ENCODE measurements at places on chromosomes 12 and 14.

DNA sequence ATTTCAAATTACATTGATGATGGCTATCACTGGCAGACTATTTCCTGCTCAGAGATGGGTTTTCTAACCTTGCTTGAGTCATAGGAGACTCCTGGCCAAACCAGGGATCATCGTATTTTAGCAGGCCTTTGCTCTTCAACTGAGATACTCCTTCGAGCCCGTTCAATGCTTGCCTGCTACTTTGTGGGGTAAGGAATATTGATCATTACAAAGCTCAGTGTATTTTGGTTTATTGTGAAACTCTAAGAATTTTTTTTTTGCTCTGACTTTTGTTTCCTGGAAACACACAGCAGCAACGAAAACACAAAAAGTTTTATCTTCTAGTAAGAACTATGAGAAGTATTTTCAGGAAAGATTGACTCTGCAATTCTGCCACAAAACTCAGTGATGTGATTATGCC lies 4.1 kb downstream of the GPRC5D start:
- DNase-seq = no peak

GRCh38 chr12:105820429-105821125 lies 318.2 kb downstream of the NUAK1 start:
- DNase-seq = no peak

GRCh38 chr14:37399517-37399916 lies 195.5 kb downstream of the FOXA1 start:
- no peak for DNase-seq

- DNase-seq = no peak
These were observed 43.3 kb upstream of the MBIP start for GRCh38 chr14:36363704-36364103.

- no peak for DNase-seq
These were observed 114.5 kb downstream of the HMGA2 start for GRCh38 chr12:65938807-65939206.

- DNase-seq = no peak
These were observed 17.9 kb upstream of the AQP2 start for GRCh38 chr12:49932533-49933130.

DNA sequence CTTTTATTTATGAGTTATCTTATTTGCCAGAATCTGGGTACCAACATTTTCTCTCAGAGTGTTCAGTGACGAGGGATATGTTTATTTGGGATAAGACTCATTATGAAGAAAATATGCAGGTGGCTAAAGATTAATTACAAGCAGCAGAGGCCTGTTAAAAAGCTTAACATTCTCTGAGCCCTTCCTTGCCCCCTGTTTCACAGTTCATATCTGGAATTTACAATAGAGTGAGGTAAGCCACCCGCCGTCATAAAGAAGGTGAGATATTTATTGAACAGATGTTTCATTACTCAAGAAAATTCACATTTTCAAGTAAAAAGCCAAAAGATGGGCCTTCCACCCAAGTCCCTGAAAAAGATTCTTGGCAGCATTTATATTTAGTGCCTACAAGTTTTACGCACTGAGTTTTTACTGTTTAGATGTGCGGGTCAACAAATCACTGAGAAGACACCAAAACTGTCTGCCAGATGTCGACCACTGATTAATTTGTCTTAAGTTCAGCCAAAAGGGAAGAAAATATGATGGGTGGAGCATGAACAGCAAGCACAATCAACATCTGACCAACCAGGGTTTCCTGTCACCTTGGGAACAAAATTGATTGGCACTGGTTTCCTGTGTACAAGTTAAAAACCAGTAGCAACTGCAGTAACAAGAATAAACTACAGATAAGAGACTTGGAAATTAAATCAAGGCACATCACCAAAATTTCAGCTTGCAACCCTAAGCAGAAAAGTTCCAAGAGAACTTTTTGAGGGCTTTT lies 85.5 kb upstream of the PTPRB start:
- peak; percentile 84 for DNase-seq

DNA sequence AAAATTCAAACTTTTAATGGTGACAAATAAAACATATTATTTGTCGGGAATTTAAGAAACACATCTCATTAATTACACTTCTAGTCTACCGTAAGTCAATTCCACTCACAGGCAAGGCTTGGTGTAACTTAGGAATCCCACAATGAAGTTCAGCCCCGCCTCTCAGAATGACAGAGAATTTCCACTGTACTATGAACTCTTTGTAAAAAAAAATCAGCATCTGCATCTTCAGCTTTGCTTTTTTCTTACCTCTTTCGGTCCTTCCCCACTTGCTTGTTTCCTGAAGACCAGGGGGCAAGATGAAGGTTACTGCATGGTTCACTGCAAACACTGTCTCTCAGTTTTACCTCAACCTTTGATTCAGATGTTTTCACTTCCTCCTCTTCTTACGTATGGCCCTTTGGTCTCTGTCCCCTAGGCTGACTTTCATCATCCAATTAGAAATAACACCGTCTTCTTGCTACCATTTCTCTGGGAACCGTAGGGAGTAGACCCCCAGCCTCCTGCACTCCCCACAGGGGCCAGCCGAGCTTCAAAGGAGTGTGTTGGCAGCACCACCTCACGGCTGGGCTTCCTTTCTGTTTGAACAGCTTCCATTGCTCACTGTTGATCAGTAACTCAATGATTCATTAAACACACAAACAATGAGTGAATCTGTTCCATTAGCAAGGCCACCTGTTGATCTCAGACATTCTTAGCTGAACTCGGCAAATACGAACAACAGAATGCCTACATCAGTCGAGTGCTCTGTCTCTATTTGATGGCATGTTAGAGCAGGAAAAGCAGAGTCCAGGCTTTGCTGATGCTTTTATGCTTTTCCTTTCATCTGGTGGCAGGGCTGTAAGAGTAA lies 343.0 kb downstream of the BMP4 start:
- no peak for DNase-seq

DNA sequence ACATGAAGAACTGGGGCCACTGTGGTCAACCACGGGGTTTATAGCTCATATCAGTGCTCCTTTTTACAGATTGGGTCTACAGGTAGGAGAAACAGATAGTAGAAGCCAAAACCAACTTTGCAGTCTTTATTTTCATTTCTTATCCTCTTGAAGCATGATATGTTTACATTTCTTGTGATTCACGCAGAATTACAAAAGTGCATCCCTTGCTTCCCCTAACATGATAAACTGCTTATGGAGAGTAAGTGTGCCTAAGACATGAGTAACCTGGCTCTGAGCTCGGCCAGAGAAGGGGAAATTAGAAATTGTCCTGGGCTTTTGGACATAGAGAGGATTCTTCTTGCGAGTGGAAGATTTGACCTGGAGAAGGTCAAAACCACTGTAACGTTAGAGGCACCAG lies 18.4 kb downstream of the PWP1 start:
- no peak for DNase-seq

DNA sequence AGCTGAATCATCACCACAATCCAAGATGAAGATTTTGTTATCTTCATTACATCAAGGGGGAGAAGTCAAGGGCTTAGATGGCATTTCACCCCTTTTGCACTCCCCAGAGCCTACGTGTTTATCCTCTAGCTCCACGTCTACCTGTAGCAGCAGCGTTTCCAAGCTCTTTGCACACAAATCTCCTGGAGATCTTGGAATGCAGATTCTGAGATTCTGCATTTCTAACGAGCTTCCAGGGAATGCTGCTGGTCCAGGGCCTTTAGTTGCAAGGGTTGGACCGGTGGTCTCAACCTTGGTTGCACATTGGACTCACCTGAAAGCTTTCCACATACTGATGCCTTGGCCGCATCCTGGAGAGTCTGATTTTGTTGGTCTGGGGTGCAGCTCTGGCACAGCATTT lies 49.5 kb upstream of the STON2 start:
- DNase-seq = no peak

DNA sequence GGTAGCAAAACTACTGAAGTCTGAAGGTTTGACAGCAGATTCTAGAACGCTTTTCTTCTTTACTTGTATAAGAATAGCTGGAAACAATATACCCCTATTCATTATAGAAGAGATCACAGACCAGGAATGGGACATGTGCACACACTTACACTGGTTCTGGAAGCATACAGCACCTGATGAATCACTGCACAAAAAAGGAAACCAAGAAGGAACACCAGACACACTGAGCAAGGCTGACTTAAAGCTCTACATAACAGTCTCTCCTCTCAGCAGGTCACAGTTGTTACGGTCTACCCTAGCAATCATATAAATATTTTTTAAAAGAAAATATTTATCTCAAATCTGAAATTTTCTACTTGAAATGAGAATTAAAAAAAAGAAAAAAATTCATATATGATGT lies 13.5 kb downstream of the ATP2B1 start:
- DNase-seq = no peak

DNA sequence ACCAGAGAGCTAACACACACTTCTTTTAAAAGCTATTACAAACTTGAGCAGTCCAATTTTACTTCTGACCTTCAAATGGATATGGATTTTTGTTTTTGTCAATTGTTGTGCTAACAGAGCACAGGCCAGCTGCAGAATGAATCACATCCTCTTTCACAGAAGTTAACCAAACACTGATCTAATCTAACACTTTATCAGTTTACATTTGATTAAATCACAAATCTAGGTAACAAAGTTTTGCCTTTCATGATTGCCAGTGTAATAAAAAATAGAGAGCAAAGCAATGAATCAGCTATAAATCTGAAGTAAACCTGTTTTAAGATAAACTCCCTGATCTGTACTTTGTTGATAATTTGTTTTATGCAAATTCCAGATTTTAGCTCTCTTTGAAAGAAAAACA lies 273.1 kb upstream of the RGS6 start:
- no peak for DNase-seq

GRCh38 chr14:59782760-59783159 lies 87.8 kb downstream of the RTN1 start:
- DNase-seq = no peak

GRCh38 chr12:132161036-132161781 lies 17.0 kb downstream of the NOC4L start:
- DNase-seq = no peak

- peak; percentile 70 for DNase-seq
These were observed 1929.9 kb upstream of the SEL1L start for GRCh38 chr14:83463500-83464098.

GRCh38 chr14:64324895-64325294 lies 30.7 kb upstream of the ESR2 start:
- no peak for DNase-seq

DNA sequence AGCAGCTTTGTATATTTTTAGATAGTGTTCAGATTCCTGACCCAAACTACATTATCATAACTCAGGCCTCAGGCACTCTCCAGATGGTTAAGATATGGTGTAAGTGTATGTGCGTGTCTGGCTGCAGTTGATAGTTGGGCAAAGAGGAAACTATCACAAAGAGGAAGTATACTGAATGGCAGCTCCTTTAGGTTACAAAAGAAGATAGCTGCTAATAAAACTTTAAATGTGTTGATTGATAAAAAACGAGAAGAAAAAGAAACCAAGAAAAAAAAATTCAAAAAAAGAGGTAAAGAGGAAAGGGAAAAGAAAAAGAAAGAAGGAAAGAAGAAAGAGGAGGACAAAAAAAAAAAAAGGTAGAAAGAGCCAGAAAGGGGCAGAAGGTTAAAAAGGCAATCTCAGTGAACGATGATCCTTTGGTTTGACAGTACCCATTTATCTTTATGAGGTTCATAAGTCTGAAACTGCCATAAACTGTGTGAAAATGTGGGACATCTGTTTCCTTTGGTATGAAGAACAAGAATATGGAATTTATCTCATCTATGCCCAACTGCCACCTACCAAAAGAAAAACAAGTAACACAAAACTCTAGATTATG lies 42.2 kb downstream of the TAOK3 start:
- peak; percentile 98 for DNase-seq

Measured in common myeloid progenitor, CD34-positive (primary cell).